ENCODE measurements at places on chromosomes 2 and 18.

- H3K36me3 ChIP-seq: peaks cover 7% of the 10 kb centered on the region
- H3K27me3 ChIP-seq: no peaks in the 10 kb centered on the region
- H3K27ac ChIP-seq: no peak overlapping the region
- no peaks in the 10 kb centered on the region for H3K4me1 ChIP-seq
- no peak for DNase-seq
Observed at GRCh38 chr18:79218605-79219190, 149.5 kb downstream of the ATP9B start.

GRCh38 chr2:151826737-151827157 is 1.5 kb downstream of the ARL5A start:
- DNase-seq: no peak
- peak overlapping the region; percentile 95 for H3K27ac ChIP-seq

DNA sequence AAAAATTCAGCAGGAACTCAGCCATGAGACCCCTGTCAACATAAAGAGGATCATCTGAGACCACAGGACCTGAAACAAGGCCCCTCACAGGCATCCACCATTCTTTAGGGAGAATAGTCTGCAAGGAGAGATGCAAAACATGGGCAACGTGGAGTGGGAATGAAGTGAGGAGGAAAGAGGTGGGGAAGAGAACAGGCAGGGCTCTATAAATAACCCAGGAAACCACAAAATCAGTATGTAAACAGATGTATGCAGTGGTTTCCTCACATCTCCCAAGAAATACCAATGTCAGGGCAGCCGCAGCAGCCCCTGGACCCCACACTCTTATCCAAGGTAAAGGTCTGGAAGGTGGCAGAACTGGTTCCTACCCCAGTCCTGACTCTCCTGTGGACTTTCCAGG is 168.5 kb downstream of the EN1 start:
- no peaks in the 10 kb centered on the region for H3K4me1 ChIP-seq
- no peak overlapping the region for H3K4me3 ChIP-seq
- DNase-seq: no peak
- H3K36me3 ChIP-seq: no peaks in the 10 kb centered on the region

DNA sequence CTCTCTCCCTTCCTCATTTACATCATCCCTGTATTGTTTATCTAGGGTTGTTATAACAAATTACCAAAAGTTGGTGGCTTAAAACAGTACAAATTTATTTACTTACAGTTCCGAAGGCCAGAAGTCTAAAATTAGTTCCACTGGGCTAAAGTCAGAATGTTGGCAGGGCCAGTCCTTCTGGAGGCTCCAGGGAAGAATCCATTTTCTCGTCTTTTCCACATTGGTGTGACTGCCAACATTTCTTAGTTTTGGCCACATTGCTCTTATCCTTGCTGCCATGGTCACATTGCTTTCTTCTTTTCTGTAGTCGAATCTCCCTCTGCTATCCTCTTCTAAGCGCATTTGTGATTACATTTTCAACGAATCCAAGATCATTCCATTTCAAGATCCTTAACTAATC is 34.7 kb downstream of the ICOS start:
- H3K27ac ChIP-seq: no peak overlapping the region
- no peak overlapping the region for H3K4me3 ChIP-seq
- DNase-seq: no peak

- no peaks in the 10 kb centered on the region for H3K27me3 ChIP-seq
- no peaks in the 10 kb centered on the region for H3K4me1 ChIP-seq
- H3K4me3 ChIP-seq: no peak overlapping the region
- H3K27ac ChIP-seq: no peak overlapping the region
- DNase-seq: no peak
- H3K36me3 ChIP-seq: no peaks in the 10 kb centered on the region
Observed at GRCh38 chr2:215607766-215608165, 171.9 kb upstream of the FN1 start.

DNA sequence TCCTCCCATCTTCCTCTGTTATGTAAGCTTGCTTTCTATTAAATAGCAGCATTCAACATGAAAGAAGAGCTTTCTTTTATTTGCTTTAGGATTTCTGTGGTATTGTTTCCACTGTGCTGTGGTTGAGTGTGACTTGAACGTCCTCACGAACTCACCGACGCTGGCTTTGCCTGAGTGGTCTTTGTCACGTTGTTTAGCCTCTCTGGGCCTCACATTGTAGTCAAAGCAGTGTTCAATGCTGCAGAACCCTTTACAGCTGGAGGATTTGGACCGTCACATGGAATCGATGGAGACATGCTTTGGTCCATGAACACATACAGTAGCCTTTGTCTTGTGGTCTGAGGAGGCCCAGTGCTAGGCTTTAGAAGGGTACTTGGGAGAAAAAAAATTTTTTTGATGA is 66.3 kb downstream of the TANC1 start:
- H3K27me3 ChIP-seq: no peaks in the 10 kb centered on the region
- H3K27ac ChIP-seq: peak overlapping the region; percentile 89
- no peaks in the 10 kb centered on the region for H3K36me3 ChIP-seq
- peaks cover 71% of the 10 kb centered on the region for H3K4me1 ChIP-seq
- H3K4me3 ChIP-seq: no peak overlapping the region

DNA sequence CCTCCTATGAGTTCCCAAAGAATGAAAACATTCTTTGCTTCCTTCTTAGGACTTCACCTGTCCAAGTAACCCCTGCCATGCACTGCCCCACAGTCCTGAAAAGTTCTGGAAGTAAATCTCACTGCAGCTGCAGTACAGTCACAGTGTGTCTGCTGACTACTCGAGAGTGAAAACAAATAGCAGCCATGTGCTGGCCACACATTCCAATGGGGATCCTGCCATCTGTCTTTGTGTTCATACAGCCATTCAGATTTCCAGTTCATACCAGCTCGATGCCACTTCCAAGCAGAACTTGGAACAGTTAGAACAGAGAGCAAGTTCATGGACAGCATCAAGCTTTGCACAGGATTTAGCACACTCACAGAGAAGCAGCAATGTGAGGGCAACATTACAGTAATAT is 629.9 kb upstream of the ACVR2A start:
- no peak for DNase-seq
- H3K36me3 ChIP-seq: no peaks in the 10 kb centered on the region
- no peaks in the 10 kb centered on the region for H3K4me1 ChIP-seq
- H3K27ac ChIP-seq: no peak overlapping the region
- no peak overlapping the region for H3K4me3 ChIP-seq

DNA sequence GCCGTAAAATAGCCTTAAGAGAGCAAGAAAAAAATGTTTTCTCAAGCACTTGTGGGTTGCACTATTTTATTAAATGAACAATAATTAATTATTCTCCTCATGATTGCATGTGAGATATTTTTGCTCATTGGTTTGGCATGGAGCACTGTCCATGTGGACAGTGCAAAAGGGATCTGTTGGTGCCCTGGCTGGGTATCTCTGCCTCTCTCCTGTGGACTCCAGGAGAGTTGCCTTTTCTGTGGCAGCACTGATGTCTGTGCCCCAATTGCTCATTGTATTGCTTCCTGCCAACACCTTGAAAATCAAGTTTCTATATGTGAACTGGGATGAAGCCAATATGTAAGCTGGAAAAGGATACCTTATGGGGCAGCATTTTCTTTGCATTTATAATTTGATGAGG is 131.7 kb downstream of the SETBP1 start:
- no peaks in the 10 kb centered on the region for H3K4me1 ChIP-seq
- no peak overlapping the region for H3K4me3 ChIP-seq
- no peak for DNase-seq
- no peaks in the 10 kb centered on the region for H3K27me3 ChIP-seq

GRCh38 chr18:32701313-32701712 is 71.5 kb downstream of the KLHL14 start:
- DNase-seq: no peak
- no peak overlapping the region for H3K27ac ChIP-seq
- no peak overlapping the region for H3K4me3 ChIP-seq
- no peaks in the 10 kb centered on the region for H3K27me3 ChIP-seq
- no peaks in the 10 kb centered on the region for H3K36me3 ChIP-seq

DNA sequence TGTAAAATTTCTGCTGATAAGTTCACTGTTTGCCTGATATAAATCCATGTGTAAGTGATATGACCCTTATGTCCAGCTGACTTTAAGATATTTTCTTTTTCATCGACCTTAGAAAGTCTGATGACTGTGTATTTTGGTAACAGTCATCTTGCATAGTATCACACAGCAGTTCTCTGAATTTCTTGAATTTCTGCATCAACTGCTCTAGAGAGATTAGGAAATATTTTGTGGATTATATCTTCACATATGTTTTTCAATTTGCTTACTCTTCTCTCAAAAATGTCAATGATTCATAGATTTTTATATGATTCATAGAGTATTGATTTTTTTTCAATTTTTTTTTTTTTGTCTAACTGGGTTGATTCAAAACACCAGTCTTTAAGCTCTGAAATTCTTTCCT is 945.3 kb downstream of the TRIB2 start:
- no peak overlapping the region for H3K4me3 ChIP-seq
- no peaks in the 10 kb centered on the region for H3K4me1 ChIP-seq
- DNase-seq: no peak

DNA sequence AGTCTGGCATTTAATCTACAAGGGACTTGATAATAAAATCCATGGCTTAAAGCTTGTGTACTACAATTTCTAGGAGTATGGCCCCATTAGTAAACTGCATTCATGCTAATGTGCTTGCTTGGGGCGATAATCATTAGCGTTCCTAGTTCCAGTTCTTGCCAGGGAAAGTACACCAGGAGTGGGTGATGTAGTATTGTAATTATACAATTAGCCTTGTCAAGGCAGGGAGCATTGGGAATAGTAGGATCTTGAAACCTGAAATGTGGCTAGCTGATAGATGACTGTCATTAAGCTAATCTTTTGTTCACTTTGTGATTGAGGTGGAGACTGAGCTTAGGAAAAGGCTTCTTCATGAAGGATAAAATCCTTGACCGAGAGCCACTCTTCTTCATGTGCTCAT is 989.2 kb downstream of the CPS1 start:
- H3K4me3 ChIP-seq: no peak overlapping the region
- no peaks in the 10 kb centered on the region for H3K36me3 ChIP-seq
- no peak for DNase-seq
- no peaks in the 10 kb centered on the region for H3K4me1 ChIP-seq
- H3K27ac ChIP-seq: no peak overlapping the region
- no peaks in the 10 kb centered on the region for H3K27me3 ChIP-seq

DNA sequence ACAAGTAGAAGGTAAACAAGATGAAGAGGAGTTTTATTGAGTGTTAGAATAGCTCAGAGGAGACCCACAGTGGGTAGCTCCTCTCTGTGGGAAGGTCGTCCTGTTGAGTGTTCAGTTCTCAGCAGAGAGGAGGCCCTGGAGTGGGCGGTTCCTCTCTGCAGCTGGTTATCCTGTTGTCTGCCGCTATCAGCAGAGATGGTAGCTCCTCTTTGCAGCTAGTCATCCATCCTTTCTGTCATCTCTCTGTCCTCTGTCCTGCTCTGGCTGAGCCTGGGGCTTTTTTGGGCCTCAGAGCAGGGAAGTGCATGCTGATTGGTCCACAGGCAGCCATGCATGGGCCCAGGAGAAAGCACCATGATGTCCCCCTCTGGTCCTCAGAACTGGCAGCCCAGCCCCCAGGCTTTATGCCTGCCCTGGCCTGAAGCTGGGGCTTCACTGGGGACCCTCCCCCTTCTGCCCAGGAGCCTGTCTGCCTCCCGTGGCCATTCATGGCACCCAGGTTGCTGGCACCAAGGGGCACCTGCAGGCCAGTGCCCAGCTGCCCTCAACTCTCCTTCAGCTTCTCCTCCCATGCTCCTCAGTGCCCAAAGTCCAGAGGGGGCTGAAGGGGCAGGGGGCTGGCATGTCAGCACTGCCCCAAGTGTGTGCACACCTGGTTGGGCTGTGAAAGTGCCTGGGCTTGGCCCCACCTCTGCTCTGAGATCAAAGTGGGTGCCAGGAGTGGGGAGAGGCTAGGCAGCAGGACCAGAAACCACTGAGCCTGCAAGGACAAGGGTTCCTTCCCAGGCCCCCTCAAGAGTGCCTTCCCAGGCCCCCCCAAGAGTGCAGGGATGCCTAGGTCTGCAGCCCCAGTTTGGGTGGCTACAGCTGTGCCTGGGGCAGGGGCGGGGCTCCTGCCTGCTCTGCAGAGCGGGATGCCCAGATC is 98.7 kb downstream of the TWIST2 start:
- H3K4me3 ChIP-seq: no peak overlapping the region
- H3K27ac ChIP-seq: no peak overlapping the region
- H3K36me3 ChIP-seq: no peaks in the 10 kb centered on the region
- H3K4me1 ChIP-seq: no peaks in the 10 kb centered on the region

DNA sequence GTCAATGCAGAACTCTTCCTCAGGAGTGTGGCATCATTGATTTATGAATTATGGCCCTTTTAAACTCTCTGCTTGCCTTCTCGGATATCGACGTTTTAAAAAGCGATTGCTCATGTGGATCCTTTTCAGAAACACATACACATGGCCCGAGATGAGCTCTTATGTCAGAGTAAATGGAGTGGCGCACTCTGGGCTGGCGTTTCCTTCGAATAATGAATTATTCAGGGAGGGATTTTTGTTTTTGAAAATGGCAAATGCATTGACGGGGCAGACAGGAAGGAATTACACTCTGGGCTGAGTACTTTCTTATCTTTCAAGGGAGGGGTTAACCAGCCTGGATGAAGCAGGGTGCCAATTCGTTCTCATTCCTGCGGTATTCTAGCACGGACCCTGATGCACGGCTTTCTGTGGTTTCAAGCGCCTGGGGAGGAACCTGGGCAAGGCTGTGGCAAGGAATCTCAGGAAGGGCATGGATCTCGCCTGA is 142.7 kb downstream of the PRKCE start:
- peak overlapping the region; percentile 3 for H3K27ac ChIP-seq
- H3K27me3 ChIP-seq: no peaks in the 10 kb centered on the region
- peaks cover 53% of the 10 kb centered on the region for H3K4me1 ChIP-seq
- H3K36me3 ChIP-seq: no peaks in the 10 kb centered on the region

DNA sequence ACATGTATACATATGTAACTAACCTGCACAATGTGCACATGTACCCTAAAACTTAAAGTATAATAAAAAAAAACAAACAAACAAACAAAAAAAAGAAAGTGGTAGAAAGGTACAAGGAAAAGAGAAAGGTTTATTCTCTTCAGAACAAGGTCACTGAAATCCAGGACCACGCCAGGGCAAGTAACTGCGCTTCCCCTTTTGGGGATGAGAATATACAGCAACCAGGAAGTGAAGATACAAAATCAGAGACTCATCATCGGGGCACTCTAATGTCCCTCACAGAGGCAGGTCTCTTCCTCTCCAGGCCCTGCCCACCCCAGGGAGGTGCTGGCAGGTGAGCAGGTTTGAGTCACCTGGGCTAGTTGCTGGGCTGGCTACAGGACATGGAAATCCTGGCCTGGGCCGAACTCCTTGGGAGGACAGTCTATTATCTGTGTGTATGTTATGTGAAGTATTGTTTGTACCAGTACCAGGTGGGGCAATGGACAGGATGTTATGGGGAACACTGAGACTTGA is 100.4 kb upstream of the GPR45 start:
- no peak overlapping the region for H3K27ac ChIP-seq
- no peak overlapping the region for H3K4me3 ChIP-seq
- H3K27me3 ChIP-seq: peaks cover 86% of the 10 kb centered on the region
- peaks cover 9% of the 10 kb centered on the region for H3K4me1 ChIP-seq
- H3K36me3 ChIP-seq: no peaks in the 10 kb centered on the region

All from left ventricle myocardium inferior (tissue), 1 donor.